Motor neuron (in vitro differentiated cells): ENCODE measurements at places on chromosomes 1 and 21.

- no peak for ATAC-seq
Measured at GRCh38 chr1:48853006-48853405, 76.3 kb upstream of the BEND5 start.

- ATAC-seq, result no peak
Measured at GRCh38 chr21:29829564-29830275, 110.1 kb downstream of the GRIK1 start.

DNA sequence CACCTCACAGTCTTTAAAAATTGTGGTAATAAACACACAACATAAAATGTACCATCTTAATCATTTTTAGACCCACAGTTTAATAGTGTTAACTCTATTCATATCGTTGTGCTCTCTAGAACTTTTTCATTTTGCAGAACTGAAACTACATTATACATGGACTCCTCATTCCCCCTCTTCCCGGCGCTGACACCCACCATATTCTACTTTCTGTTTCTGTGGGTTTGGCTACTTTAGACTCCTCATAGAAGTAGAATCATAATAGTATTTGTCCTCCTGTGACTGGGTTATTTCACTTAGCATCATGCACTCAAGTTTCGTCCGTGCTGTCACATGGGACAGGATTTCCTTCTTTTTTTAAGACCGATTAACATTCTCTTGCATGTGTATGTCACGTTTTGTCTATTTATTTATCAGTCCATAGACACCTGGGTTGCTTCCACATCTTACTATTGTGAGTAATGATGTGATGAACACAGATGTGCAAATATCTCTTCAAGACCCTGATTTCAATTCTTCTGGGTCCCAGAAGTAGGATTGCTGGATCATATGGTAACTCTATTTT, 62.9 kb upstream of the TMPRSS2 start:
- no peak for ATAC-seq

DNA sequence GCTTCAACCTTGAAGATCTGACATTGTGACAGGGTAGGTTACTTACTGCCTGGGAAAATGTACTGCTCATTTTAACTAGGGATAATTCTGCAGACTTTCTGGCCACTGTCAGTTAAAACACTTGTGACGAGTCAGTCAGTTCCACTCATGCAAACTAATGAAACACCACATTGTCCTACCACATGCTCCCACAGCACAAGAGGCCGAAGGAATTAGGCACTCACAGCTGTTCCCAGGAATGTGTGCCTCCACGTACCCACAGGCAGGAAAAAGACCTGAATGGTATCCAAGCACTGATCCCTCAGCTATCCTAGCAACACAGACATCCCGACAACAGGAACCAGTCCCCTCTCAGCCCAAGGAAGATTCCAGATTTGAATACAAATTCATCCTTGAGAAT, 12.3 kb downstream of the BCAR3 start:
- peak; percentile 70 for ATAC-seq

DNA sequence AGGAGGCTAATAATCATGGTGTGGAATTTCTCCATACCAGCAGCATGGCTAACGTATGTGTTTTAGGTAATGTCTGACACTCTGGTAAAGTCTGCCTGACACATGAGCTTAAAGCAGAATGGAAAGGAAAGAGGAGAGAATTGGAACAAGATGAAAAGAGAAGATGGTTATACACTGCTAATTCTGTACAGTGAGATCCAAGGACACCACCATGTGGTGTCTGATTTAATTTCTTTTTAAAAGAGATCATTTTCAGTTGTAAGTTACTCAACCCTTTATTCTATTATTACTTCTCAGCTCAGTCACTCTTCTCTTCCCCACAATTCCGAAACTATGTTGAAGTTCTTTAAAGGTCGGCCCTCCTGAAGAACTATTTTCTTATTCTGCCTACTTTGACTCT, 15.6 kb downstream of the PRKAB2 start:
- ATAC-seq, result no peak

DNA sequence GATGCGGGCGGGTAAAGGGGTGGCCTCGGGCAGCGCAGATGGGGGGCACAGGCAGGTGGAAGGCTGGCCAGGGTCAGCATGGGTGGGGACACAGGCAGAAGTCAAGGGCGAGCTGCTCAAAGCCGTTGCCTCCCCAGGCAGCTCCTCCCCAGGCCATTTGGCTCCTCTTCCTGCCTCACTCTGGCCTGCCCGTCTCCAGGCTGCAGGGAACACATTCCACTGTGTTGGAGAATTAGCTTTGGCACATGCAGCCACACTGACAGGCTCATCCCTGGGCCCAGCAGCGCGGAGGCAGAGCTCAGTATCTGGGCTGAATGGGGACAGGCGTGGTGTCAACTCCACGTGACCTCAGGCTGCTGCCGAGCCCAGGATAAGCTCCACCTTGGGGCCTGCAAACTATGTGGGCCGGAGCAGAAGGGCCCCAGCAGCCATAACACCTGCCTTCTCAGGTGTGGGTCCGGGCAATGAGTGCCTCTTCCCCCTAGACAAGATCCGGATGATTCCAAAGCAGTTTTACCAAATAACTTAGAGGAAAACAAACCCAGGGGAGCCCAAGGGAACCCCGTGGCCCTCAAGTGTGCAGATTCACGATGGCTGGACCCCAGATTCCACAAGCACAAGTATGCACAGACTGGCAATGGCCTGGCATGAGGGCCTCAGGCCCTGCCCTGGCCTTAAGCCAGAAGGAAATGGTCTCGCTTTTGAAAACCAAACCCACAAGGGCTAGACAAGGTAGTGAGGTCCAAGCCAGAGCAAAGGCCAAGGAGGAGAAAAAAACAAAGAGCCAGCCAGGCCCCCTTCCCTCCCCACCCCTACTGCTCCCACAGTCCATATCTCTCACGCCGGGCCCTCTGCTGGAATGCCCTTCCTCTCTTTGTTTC, 40.2 kb downstream of the HSPG2 start:
- ATAC-seq, result peak; percentile 82
